ENCODE measurements at places on chromosomes 16 and 17.

DNA sequence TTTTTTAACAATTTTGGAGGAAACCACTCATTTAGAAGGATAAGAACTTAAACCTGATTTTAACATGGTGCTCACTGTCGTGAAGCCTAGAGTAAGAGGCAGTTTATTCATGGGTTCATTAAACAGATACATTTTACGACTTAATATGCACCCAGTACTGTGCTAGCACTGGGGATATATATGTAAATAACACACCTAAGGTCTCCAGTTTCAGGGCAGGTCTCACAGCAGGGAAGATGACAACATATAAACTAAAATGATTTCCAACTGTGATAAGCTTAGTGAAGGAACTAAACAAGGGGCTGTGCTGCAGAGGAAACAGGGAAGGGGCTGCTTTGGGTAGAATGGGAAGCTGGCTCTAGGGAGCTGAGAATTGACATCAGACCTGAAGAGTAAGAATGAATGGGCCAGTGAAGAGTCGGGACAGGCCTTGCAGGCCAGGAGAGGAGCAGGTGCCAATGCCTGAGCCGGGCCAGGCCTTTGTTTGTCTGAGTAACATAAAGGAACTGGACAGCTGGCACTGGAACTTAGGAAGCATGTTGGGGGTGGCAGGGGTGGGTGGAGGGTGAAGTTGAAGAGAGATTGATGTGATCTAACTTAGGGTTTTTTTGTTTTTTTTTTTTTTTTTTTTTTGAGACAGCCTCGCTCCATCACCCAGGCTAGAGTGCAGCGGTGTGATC, 12.1 kb downstream of the NT5M start:
- no peak for DNase-seq

- DNase-seq: no peak
These were observed 28.5 kb downstream of the ARHGAP17 start for GRCh38 chr16:24986512-24987303.

DNA sequence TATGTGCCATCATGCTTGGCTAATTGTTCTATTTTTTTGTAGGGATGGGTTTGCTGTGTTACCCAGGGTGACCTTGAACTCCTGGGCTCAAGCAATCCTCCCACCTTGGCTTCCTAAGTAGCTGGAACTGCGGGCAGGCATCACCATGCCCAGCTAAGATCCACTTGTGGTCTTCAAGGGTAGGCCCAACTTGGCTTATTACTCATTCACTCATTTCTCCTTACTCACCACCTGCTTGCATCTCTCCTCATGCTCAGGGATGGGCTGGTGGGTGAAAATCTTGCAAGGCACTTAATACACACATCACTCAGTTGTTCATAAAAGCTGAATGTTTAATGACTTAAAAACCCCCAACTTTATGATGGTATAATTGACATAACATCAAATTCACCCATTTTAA, 207.8 kb downstream of the SHISA9 start:
- DNase-seq: no peak

DNA sequence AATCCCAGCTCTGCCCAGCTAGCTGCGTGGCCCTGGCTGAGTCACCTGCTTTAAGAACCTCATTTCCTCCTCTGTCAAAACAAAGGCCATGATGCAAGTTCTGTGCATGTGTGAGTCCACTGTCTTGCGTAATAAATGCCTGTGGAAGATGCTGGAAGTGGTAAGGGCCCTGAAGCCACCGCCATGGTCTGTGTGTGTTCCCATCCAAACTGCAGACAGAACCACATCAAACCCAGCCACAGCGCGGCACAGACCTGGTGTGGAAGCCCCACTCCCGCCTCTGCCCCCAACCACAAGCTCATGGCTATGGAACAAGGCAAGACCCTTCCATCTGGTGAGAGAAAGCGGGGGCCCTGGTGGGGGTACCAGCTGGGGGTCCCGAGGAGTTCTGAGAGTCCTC, 26.0 kb downstream of the NECAB2 start:
- DNase-seq: no peak

GRCh38 chr17:49108318-49108717, 24.3 kb upstream of the B4GALNT2 start:
- DNase-seq: no peak

DNA sequence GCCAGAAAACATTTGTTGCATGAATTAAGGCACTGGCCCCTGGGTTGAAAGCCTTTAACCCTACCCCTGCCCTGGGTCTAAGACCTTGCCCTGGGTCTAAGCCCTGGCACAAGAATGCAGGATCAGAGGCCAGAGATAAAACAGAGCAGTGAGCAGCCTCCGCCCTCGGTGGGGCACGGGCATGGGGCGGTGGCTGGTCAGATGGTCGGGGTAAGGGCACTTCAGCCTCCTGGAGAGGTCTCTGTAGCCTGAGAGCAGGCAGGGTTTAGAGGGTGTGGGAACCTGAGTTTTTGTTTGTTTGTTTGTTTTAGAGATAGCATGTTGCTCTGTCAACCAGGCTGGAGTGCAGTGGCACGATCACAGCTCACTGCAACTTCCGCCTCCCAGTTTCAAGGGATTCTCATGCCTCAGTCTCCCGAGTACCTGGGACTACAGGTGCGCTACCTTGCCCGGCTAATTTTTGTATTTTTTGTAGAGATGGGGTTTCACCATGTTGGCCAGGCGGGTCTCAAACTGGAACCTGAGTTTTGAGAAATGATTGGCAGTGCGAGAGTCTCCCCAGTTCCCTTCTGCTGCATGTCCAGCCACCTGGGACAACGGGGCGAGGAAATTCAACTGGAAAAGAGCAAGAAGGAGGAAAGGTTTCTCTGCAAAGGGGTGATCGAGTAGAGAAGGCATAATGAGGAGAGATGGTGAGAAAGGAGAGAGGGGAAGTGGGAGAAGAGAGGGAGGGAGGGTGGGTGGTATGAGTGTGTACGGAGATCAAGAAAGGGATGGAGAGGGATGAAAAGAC, 27.7 kb downstream of the TNS4 start:
- DNase-seq: no peak

DNA sequence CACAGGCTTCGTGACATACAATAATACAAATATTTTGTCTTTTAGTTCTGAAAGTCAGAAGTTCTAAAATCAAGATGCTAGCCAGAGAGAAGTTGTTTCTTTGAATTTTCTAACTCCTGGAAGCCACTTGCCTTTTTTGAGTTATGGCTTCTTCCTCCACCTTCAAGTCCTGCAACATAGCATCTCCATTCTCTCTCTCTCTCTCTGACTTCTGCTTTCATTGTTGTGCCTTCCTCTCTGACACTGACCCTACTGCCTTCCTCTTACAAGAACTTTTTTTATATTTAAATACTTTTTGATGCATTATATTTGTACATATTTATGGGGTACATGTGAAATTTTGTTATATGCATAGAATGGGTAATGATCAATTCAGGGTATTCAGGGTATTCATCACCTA, 205.9 kb downstream of the MAP2K6 start:
- no peak for DNase-seq

Data from CD4-positive, alpha-beta T cell treated with Interleukin-17A for 1 hour (primary cell).